ENCODE measurements at places on chromosomes 16 and 17. TPM values are rescaled to one million over a fixed set of nuclear protein-coding genes. Genes with fewer than 3 reads are reported as not detected.
A peak's percentile ranks its signal among the peaks of the same experiment; 100 is the strongest.

DNA sequence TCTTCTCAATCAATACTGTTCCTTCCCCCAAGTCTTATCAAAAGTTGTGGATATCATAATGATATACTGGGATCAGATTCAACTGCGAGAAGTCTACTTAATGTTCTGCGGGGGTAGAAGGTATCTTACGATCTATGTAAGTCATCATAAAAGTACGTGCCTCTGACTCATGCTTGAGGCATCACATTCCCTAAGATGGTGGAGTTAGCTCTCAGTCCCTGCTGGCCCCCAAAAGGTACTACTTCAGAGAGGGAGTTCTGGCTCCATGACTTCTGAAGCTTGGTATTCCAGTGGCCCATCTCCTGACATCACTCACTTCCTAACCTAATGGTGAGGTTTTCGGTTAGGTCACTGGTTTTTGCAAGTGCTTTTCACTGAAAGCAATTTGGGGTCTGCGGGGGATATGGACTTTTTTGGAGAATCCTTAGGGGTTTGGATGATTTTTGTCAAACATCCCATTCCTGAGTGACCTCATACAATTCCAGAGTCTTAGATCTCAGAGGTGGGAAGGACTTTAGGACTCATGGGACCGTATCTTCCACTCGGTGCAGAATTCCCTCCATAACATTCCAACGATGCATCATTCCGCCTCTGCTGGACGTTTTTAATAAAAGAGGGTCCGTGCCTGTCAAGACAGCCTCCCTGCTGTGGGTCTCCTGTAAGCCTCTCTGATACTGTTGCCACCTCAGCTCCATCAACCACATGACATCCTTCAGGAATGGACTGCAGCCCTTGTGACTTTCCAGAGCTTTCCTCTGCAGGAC is 74.3 kb downstream of the DYNLRB2 start:
- DNase-seq = no peak

Gene KCNJ2
- 0.37 TPM for total RNA-seq

- no peak for DNase-seq
These were observed 39.4 kb upstream of the CDR2 start for GRCh38 chr16:22413819-22414218.

DNA sequence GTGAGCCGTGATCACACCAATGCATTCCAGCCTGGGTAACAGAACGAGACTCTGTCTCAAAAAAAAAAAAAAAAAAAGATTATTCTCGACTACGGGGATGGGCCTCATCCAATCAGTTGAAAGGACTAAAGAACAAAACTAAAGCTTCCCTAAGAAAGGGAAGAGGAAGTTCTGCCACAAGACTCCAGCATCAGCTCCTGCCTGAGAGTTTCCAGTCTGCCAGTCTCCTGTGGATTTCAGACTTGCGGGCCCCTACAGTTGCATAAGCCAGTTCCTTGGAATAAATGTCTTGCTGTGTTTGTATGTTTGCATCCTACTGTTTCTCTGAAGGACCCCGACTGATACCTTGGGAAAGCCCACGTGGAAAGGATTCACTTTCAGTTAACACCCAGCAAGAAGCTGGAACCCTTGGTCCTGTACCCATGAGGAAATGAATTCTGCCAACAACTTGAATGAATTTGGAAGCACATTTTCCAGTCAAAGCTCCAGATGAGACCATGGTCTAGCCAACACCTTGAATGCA is 26.3 kb upstream of the FZD2 start:
- no peak for DNase-seq

Gene TMIGD1
- not detected for total RNA-seq

DNA sequence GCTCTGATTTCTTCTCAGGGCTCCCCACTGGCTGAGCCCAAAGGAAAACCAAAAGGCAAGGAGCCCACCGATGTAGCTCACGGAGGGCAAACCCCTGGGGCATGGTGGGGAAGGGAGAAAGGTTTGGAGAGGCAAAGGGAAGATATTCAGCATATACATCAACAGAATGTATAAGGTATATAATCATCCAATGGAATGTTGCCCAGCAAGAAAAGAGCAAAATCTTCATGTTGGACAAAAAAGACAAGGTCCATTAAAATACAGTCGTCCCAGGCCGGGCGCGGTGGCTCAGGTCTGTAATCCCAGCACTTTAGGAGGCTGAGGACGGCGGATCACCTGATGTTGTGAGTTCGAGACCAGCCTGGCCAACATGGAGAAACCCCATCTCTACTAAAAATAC is 1.6 kb downstream of the CPPED1 start:
- no peak for DNase-seq

GRCh38 chr17:8732406-8733085 is 12.1 kb downstream of the CCDC42 start:
- no peak for DNase-seq

Gene TP53TG3B
- not detected for total RNA-seq

DNA sequence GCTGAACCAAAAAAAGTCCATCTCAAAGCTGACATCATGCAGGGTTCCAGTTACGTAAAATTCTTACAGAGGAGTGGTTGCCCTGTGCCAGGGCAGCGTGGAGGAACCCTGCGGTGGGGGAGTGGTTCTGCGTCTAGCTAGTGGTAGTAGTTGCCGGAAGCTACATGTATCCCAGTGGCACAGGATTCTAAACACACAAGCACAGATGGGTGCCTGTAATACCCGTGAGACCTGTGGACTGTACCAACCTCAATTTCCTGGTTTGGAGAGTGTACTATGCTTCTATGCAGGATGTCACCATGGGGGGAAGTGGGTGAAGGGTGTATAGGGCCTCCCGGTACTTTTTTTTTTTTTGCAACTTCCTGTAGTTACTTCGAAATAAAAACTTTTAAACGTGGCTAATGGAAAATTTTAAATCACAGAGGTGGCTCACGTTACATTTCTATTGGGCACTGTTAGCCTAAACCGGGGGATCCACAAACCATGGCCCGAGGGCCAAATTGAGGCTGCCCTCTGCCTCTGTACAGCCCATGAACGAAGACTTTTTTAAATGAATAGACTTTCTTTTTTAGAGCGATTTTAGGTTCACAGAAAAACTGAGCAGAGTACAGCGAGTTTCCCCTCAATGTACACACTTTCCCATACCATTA is 38.5 kb downstream of the TBC1D16 start:
- DNase-seq = peak; percentile 79

- DNase-seq = no peak
These were observed 50.3 kb downstream of the BMERB1 start for GRCh38 chr16:15484662-15485061.

DNA sequence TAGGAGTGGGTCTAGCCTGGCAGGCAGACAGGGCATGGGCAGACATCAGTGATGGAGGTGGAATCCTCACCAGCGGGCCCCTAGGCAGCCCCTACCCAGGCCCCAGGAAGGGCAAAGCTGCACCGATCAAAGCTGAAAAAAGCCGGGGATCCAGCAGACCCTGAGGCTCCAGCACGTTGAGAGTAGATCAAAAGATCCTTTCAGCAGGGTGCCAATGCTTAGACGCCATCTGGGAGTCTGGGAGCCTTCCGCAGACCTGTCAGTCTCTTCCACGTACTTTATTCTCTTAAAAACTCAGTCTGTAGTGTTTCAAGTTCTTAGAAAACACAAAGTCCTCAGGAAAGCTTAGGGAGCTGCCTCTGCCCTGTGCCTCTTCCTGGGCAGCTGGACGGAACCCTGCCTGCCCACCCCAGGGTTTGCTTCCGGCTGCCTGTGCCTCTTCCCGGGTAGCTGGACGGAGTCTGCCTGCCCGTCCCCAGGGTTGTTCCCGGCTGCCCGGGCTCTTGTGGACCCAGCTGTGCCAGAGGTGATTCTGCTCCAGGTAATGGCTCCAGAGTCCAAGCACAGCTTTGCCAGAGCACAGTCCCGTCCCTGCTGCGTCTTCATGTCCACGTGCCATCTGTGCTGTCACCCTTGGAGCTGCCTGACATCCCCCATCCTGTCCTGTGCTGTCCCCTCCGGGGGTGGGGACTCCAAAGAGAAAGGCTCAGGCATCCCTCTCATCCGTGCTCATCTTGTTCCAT is 50.8 kb upstream of the PVALEF start:
- no peak for DNase-seq

- no peak for DNase-seq
These were observed 32.2 kb downstream of the NAGPA start for GRCh38 chr16:5001571-5001970.
